Smooth muscle cell of the umbilical artery (primary cell): ENCODE measurements at places on chromosomes 4 and X. TPM values are rescaled to one million over a fixed set of nuclear protein-coding genes. Genes with fewer than 3 reads are reported as not detected.

HSFX2 gene
- not detected in 2 replicates for total RNA-seq

TBC1D19 gene
- 42.5 and 43.4 TPM in 2 replicates for total RNA-seq

DNASE1L1 gene
- 116 and 119 TPM in 2 replicates for total RNA-seq

NOX1 gene
- total RNA-seq = not detected in 2 replicates

GPRASP3 gene
- 5.4 and 5.6 TPM in 2 replicates for total RNA-seq

FABP2 gene
- not detected in 2 replicates for total RNA-seq

CDKL2 gene
- total RNA-seq = 0.88 and 0.89 TPM in 2 replicates

ITGB1BP2 gene
- 4.2 and 6.0 TPM in 2 replicates for total RNA-seq

ITM2A gene
- not detected in 2 replicates for total RNA-seq

STEEP1 gene
- total RNA-seq = 35.6 and 38.5 TPM in 2 replicates

DNAAF6 gene
- total RNA-seq = not detected in 2 replicates

TRPC5OS gene
- total RNA-seq = not detected in 2 replicates

MCF2 gene
- 0.09 TPM in 1 of 2 replicates, not detected in the other for total RNA-seq

CEP135 gene
- total RNA-seq = 8.3 and 11.2 TPM in 2 replicates

COL25A1 gene
- 2.7 and 5.0 TPM in 2 replicates for total RNA-seq

MAP7D3 gene
- 7.1 and 15.7 TPM in 2 replicates for total RNA-seq

ARHGEF38 gene
- not detected in 2 replicates for total RNA-seq

DUX4 gene
- not detected in 2 replicates for total RNA-seq

MAGEC3 gene
- not detected in 2 replicates for total RNA-seq

POU3F4 gene
- not detected in 2 replicates for total RNA-seq

FAM114A1 gene
- total RNA-seq = 437 and 526 TPM in 2 replicates
